ENCODE measurements at places on chromosomes 2 and 18.

GRCh38 chr2:217366266-217366895 lies 506.5 kb upstream of the TNP1 start:
- DNase-seq = no peak

DNA sequence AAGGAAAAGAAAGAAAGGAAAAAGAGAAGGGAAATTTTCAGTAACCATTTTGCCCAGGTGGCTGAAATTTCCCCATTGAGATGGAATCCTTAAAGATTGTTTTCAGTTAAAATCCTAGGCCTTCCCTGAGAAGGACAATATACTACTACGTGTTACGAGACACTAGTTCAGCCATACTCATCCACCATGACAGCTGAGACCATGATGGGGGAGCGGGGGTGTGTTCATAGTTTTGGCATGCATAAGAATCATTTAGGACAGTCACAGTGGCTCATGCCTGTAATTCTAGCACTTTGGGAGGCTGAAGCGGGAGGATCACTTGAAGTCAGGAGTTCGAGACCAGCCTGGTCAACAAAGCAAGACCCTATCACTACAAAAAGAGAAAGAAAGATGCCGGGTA lies 28.0 kb downstream of the PLA2R1 start:
- no peak for DNase-seq

DNA sequence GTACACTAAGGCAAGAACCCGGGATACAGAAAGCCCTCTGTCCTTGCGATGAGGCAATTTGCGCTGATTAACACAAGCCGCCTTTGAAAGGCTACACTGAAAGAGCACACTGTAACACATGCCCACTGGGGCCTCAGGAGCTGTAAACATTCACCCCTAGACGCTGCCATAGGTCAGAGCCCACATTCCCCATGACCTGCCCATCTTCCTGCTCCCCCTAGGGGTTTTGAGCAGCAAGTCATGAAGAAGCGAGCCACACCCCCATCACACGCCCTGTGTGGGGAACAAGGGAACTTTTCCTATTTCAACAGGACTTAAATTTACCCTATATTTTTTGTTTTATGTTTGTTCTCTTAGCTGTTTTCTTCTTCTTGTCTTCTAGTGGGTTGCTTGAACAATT lies 47.8 kb upstream of the SLC4A10 start:
- no peak for DNase-seq

DNA sequence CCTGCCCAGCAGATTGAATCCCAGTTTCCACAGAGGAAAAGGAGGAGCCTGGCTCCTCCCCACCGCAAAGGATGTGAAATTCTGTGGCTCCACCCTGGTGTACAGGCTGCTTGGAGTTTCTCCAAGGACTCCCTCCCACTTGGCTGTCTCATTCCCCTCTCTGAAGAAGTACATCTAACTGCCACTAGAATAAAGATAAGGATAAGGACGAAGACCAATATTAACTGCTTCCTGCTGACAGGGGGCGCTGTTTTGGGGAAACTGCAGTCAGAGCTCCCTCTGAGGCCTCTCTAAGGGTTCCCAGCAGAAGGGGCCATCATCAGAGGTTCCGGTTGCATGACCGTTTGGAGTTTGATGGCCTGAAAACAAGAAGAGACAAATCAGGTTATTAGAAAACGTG lies 790.9 kb downstream of the CPS1 start:
- DNase-seq = peak; percentile 71

DNA sequence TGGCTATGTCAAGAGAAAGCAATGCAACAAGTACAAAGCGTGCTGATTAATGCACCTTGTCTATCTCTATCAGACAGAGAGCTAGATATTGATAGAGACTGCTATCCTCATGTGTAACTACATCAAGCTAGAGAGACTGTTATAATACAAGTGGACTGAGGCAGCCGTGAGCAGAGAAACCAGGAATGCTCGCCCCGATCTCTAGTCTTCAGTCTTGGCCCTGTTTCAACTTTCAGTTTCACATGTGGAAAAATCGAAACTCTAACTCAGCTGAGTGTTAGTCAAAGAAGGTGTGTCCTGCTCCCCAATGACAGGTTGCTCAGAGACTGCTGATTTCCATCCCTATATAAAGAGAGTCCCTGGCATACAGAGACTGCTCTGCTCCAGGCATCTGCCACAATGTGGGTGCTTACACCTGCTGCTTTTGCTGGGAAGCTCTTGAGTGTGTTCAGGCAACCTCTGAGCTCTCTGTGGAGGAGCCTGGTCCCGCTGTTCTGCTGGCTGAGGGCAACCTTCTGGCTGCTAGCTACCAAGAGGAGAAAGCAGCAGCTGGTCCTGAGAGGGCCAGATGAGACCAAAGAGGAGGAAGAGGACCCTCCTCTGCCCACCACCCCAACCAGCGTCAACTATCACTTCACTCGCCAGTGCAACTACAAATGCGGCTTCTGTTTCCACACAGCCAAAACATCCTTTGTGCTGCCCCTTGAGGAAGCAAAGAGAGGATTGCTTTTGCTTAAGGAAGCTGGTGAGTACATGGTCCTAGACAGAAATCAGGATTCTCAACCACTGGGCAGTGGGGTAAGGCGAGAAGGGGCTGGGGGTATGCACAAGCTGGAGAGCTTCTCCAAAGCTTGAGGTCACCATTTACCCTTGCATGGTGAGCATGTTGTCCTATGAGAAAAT lies at the start of gene RSAD2:
TSS of gene RSAD2 (plus strand) at position 376 of the 903 bp plus-strand sequence. CDS start at position 400, 24 bp downstream.
- DNase-seq = peak; percentile 49

DNA sequence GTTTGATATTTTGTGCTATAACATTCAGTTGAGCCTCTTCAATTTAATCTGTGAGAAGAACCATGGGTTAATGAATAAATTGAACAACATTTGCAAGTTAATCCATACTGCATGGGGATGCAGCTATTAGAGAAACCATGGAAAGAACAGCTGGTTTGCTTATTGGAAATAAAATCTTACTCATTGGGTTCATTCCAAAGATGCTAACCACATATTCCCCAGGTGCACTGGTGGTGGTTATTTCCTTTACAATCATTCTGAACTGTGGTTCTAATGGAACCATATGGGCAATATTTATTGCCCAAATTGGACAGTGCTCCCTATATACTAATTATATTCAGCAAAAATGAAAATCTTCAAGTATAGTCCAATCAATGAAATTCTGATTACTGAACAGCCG lies 1200.4 kb upstream of the CDH2 start:
- no peak for DNase-seq

GRCh38 chr2:222883420-222883819 lies 22.6 kb downstream of the ACSL3 start:
- no peak for DNase-seq

GRCh38 chr2:94939349-94939748 lies 68.1 kb downstream of the TEKT4 start:
- DNase-seq = no peak

- DNase-seq = no peak
Measured at GRCh38 chr2:109306190-109306589, 177.2 kb downstream of the SH3RF3 start.
